ENCODE measurements at places on chromosomes 12 and 14.

GRCh38 chr12:89067421-89068187, 284.7 kb downstream of the DUSP6 start:
- no peak for DNase-seq

GRCh38 chr14:88078525-88078924, 73.6 kb downstream of the GPR65 start:
- peak; percentile 3 for DNase-seq

GRCh38 chr12:11839091-11839641, 189.7 kb downstream of the ETV6 start:
- no peak for DNase-seq

GRCh38 chr12:120013659-120014380, 24.8 kb downstream of the BICDL1 start:
- no peak for DNase-seq

DNA sequence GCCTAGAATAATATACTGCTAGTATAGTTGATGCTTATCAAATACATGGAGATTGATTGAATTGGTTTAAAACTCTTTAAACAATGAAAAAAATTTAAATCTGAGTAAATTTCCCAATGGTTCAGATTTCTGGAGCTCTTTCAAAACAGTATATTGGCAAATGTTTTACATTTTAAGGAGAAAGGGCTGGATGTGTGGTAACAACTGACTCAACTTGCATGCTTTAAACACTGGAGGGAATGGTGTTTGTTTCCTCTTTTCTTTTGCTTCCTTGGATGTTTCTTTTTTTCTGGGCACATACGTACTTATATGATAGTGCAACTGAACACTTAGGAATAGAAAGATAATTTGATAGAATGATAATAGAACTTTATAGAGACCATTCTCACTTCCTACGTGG, 73.8 kb upstream of the RFX4 start:
- no peak for DNase-seq

DNA sequence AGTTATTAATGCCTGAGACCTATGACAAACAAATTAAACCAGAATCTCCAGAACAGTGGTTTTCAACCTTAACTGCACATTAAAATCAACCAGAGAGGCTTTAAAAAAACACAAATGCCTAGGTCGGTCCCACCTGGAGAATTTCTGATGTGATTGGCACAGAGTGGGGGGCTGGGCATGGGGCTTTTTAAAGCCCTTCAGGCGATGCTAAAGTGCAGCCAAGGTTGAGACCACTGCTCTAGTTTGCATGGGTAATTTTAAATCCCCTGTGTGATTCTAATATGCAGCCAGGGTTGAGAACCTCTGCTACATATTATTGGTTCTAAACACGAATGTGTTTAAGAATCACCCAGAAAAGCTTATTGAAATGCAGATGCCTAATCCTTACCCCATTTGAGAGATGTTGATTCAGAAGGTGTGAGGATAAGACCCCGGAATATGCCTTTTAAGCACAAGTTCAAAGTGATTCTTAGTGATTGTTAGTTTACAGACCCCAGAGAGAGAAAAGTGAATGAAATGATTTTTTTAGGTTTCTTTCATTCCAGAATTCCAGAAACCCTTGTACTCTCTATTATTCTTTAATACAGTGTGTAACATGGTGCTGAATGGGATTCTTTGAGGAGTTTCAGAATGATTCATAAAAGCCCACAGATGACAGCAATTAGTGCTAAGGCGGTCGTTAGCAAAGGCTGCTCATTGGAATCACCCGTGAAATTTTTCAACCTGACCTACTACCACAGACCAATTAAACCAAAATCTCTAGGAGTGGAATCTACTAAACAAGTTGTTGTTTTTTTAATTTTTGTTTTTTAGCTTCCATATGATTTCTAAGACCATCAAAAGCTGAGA, 44.9 kb downstream of the LIN7A start:
- no peak for DNase-seq

DNA sequence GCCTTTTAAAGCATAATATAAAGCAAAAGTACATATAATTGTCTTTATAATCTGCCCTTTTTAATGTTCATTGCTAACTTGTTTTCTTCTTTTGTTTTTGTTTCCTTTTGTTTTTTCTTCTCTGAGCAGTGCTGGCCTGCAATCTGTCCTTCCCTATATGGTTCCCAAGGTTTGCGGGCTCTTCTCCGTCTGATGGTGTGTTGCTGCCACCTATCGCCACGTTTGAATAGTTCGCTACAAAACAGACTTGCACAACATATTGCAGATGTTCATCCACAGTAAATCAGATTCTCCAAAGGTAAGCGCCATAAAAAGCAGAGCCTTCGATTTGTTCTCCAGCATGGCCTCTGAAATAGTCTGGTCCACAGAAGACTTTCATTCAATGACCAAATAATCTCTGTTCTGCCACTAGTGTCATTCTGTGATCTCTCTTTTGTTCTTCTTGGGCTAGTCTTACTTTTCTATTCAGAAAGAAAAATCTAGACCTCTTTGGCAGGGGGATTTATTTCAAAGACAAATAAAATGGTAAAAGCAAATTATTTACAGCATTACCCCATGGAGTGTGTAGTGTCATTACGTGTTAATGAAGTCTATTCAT, 33.5 kb downstream of the C12orf50 start:
- DNase-seq, result peak; percentile 23

GRCh38 chr14:97407701-97408407, 610.7 kb downstream of the VRK1 start:
- DNase-seq, result no peak

DNA sequence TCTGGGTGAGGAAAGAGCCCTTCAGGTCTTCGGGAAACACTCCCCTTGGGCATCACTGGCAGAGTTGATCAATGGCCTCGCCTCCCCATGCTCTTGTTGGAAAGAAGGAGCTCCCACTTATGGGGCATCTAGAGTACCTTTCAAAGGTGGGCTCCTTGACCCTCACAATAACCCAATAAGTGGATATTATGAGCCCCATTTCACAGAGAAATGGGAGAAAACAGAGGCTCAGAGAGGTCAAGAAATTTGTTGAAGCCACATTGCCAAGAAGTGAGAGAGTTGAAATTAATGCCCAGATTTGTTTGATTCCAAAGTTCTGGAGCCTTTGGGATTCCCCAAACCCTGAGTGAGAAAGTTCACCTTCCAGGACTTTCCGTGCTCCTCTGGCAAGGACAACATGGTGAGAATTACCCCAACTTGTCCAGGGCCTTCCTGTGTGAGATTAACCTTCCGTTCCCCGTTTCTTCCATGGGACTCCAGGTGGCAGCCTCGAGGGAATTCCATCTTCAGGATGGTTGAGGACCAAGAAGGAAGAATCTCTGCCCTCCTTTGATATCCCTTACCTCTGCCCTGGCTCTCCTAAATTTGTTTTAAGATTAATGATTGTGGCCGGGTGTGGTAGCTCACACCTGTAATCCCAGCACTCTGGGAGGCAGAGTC, 7.5 kb upstream of the CHD4 start:
- DNase-seq, result no peak

GRCh38 chr12:19615384-19615725, 176.1 kb downstream of the AEBP2 start:
- no peak for DNase-seq

- no peak for DNase-seq
Measured at GRCh38 chr12:88516811-88517210, 63.5 kb downstream of the KITLG start.

DNA sequence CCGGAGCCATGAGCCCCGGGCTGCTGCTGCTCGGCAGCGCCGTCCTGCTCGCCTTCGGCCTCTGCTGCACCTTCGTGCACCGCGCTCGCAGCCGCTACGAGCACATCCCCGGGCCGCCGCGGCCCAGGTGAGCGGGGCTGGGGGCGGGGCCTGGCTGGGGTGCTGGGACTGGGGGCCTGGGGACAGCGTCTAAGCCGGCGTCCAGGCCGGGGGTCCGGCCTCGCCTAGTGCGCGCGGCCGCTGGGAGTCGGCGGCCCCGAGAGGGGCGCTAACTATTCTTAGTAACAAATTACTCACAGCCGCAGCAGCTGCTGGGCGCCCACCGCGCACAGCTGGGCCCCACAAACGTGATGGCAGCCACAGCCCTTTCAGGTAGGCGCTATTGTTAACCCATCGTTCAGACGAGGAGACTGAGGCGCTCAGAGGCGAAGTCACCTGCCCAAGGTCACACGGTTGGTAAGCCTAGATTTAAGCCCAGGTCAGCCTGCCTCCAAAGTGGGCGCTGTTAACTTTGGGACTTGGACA, 374 bp downstream of the CYP46A1 start:
- DNase-seq, result no peak

- DNase-seq, result no peak
Measured at GRCh38 chr12:104359216-104359615, 55.7 kb downstream of the EID3 start.

GRCh38 chr12:78636231-78636855, 228.2 kb upstream of the SYT1 start:
- DNase-seq, result no peak

DNA sequence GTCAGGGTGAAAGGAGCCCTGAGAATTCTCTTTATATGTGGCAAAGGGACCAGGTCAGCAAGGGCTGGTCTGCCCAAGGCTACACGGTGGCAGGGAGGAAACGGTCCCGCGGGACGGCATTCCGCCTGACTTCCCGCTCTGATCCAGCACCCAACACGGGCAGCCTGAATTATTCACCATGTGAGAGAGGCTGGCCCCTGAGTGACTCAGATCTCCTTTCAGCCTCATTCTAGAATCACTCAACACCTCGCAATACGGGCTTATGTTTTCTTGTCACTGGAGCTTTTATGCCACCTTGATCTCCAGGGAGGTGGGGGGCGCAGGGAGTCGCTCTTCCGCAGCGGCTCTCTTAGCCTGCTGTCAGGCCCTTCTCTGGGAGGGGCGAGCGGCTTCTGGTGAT, 8.5 kb downstream of the LRTM2 start:
- no peak for DNase-seq

GRCh38 chr14:105260959-105261358, 12.6 kb downstream of the BTBD6 start:
- no peak for DNase-seq

- no peak for DNase-seq
Measured at GRCh38 chr14:68718023-68718990, 74.6 kb downstream of the ZFP36L1 start.

- no peak for DNase-seq
Measured at GRCh38 chr14:42140831-42141279, 534.2 kb downstream of the LRFN5 start.

DNA sequence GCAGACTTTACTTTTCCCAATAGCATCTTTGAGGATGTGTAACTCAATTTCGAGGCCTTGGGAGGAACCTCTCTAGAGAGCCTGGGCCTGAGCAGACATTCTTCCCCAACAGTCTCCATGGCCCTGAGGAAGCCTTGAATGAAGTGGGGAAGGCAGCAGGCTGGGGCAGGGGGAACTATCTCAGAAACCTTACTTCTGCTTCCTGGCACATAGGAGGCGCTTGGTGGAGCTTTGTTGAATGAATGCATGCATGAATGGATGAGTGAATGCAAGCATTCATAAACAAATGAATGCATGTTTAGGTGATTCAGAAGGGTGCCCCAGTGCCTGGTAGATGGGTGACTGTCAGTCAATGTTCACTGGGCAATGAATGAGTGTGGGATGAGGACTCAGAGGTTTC, 58.3 kb downstream of the GALNT16 start:
- no peak for DNase-seq

- no peak for DNase-seq
Measured at GRCh38 chr12:89325495-89325894, 26.8 kb downstream of the DUSP6 start.

DNA sequence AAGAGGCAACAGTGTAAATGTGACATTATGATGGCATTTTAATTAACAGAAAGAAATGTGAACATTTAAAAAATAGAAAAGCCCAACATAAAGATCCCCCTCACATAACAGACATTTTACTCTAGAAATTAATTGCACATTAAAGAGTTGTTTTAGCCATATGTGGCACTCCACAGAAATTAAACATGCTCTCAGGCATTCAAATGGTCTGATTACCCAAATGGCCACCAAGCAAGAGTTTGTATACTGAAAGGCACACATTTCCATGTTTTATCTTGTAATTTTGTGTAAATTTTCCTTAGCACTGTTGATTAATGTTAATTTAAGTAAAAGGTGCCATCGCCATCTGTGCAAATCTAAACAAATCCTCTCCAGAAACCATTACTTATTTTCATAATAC, 43.5 kb downstream of the GTF2A1 start:
- DNase-seq, result no peak

DNA sequence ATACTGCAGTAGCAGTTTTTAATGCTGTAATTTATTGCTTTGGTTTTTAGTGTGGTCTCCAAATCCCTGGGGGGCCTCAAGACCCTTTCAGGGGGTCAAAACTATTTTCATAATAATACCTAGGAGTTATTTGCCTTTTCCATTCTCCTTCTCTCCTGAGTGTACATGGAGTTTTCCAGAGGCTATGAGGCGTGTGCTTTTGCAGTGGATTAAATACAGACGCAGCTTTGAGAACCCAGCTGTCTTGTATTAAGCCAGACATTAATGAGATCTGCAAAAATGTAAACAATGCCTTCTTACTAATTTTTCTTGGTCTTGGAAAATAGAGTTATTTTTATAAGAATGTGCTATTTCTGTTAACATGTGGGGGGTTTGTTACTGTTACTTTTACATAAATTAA, 68.6 kb downstream of the SLC25A47 start:
- no peak for DNase-seq

- no peak for DNase-seq
Measured at GRCh38 chr14:63611078-63611477, 30.6 kb downstream of the WDR89 start.

DNA sequence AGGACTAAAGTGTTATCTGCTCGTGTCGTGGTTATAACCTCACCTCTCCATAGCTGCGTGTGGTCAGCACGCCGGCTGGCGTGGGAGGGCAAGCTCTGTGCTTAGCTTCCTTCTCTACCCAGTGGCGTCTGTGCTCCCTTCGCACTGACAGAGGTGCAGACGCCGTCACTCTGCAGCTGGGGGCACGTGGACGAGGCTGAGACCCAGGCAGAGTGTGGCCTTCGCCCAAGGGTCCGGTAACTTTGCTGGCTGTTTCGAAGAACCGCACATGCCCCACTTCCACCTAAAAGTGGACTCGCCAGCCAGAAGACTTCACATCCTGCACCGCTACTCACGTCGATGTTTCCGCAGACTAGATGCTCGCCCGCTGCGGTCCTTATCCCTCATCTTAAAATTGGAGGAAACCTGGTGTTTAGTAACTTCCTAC, 35.9 kb upstream of the DYNC1H1 start:
- no peak for DNase-seq

- DNase-seq, result no peak
Measured at GRCh38 chr14:102821252-102821651, 44.0 kb downstream of the TRAF3 start.

- DNase-seq, result no peak
Measured at GRCh38 chr14:69171569-69171968, 18.6 kb upstream of the DCAF5 start.
